ENCODE measurements at places on chromosomes 3 and 15.

DNA sequence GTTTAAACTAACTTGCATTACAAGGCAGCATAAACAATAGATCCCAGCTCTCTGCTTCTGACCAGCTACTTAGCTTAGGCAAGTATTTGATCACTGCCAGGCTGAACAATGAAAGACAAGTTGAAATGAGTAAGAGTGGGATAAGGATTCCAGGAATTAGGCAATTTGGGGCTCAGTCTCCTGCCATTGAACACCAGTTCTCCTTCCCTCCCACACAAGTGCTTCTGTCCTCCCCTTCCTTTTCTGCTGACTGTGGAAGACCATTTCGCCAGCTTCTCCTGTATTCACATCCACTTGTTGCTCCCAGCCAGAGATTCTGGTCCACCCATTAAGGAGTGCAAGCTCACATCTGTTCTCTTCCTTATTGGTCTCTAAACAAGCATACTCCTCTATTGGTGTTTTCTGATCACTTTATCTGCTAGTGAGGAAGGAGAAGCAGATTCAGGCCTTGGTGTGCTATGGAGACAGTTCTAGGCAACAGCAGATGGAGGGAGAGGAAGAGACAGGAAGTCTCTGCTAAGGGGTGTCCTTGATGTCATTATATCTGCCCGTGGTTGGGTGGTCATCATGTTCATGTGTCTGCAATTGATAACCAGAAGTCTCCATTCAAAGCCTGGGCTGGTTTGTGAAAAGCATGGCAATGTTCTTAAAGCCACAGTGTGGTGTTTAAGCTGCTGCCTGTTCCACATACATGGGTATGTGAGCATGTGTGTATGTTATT lies 121.5 kb downstream of the PLCL2 start:
- DNase-seq: no peak

DNA sequence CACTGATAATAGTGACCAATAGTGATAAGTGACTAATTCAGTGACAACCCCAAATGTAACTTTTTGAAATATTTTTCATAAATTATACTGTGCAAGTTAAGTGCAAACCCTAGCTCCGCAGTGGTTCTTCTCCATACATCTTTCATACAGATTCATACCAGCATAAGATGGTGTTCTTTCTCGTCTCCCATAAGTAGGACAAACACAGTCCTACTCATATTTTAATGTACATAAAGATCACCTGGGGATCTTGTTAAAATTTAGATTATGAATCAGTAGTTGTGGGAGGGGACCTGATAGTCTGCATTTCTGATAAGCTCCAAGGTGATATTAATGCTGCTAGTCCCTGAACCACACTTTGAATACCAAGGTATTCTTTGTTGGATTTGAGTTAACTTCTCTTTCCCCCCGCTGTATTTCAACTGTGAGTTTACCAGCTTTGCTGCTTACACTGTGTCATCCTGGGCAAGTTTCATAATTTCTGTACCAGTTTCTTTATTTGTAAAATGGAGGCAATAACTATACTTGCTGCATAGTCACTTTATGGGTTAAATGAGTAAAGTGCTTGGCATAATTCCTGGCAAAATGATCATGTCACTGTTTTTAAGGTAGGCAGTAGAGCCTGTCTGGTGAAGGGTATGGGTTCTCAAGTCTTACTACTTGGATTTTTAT lies 34.7 kb upstream of the C3orf38 start:
- no peak for DNase-seq

DNA sequence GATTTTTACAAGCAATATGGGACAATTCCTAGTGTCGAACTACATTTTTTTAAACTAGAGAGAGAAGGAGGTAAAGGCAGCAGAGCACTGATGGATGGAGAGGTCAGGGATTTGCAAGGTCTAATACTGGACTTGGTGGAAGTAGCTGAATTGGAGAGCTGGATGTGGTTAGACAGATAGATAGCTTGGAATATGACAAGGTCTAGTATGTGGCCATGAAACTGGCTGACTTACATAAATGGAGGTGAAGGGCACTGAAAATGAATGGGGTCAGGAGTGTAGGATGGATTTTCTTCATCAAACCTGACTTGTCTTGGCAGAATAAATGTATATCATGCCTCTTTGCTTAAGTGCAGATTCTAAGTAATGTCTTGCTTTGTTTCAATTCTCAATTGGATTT lies 10.1 kb upstream of the RTP4 start:
- DNase-seq: no peak

GRCh38 chr3:190339130-190339529 lies 16.9 kb upstream of the CLDN1 start:
- DNase-seq: no peak

GRCh38 chr15:27690290-27690689 lies 408.8 kb downstream of the OCA2 start:
- no peak for DNase-seq

GRCh38 chr15:66126031-66126441 lies 127.5 kb downstream of the MEGF11 start:
- DNase-seq: no peak
